CD8-positive, alpha-beta memory T cell (primary cell): ENCODE measurements at places on chromosomes 13 and 19. TPM values are rescaled to one million over a fixed set of nuclear protein-coding genes. Genes with fewer than 3 reads are reported as not detected.

Gene EDNRB
- polyA plus RNA-seq: not detected

Gene KLK13
- polyA plus RNA-seq: not detected

Gene ZNF682
- polyA plus RNA-seq: 4.5 TPM

Gene ONECUT3
- not detected for polyA plus RNA-seq

DNA sequence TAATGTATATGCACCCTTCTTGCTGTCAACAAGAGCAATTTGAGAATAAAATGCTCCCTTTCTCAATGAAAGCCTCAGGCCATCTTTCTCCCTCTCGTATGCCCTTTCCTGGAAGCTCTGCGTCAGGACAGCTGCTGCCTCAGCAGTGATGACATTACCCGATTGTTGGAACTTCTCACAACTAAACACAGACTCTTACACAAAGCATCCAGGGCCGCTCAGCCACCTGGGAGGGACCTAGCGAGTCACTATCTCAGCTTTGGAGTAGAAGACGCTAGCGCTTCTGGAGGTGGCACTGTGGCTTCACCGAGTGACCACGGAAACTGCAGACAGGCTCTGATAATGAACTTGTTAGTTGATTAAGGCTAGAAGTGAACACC is 153.2 kb upstream of the SOX1 start:
- DNase-seq: no peak

GRCh38 chr13:74026753-74027152 is 107.5 kb downstream of the KLF12 start:
- DNase-seq: peak; percentile 69

DNA sequence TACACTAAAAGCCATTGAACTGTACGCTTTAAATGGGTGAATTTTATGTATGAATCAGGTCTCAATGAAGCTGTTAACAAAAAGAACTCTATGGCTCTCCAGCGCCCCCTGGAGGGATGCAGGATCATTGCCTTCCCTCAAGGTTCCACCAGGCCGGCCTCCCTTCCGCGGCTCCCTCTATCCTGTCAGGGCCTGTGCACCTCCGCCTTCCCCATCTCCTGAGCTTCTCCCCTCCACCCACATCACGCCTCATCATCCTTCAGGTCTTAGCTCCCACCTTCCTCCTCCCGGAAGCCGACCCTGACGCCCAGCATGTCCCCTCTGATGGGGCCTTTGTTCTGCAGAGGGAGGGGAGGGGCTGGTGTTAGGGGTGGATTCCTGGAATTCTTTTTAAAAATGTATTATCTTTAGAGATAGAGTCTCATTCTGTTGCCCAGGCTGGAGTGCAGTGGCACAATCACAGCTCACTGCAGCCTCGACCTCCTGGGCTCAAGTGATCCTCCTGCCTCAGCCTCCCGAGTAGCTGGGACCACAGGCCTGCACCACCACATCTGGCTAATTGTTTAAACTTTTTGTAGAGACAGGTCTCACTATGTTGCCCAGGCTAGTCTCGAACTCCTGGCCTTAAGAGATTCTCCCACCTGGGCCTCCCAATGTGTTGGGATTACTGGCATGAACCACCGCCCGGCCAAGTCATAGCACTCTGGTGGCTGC is 27.7 kb downstream of the MEIS3 start:
- DNase-seq: peak; percentile 83

GRCh38 chr13:73661687-73662425 is 472.3 kb downstream of the KLF12 start:
- no peak for DNase-seq

DNA sequence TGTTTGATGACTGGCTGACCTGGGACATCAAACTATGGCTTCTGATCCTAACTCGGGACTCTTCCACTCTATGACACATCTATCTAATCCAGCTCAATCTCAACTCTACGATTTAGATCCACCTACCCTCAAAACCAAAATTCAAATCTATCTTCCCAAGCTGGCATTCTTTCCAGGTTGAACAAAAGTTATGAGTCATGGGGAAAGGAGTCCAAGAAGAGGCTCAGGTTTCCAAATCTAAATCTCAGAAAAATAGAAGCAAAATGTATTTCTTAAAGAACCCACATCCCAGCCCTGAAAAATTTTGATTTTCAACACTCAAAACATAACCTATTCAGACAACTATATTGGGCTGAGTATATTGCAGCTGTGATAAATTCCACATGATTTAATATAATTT is 143.9 kb upstream of the IPO5 start:
- DNase-seq: no peak

- DNase-seq: peak; percentile 93
These were observed 23.6 kb upstream of the ZNF724 start for GRCh38 chr19:23273590-23274412.

DNA sequence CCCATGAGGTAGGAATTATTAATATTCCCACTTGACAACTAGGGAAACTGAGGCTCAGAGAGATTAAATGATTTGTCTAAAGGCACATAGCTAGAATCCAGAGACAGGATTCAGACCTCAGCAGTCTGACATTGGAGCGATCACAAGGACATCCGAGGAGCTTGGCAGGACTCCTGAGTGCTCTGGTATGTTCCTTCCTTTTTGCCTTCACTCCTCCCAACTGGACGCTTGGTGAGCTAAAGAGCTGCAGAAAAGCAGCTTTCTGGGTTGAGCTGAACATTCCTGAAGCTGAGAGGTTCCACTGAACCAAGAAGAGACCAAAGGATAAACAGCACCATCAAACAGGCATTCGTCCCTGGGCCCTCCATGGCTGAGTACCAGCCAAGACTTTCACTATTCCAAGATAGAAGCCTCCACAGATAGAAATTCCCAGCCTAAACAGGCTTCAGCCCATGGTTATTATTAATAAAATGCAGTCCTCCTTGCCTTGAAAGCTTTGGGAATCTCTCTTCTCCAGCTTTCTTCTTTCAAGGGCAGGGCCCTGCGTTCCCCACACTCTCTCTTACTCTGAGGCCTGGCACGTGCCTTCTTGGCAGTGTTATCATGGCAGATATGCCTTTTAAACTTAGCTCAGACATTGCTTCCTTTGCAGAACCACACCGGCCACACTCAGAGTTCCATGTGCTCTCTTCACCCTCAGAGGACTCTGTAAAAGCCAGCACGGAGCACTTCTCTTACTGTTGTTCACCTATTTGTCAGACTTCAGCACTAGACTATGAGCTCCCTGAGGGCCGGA is 97.1 kb downstream of the CYSLTR2 start:
- no peak for DNase-seq
